Purkinje cell (primary cell): ENCODE measurements at places on chromosomes 6 and 20. TPM values are rescaled to one million over a fixed set of nuclear protein-coding genes. Genes with fewer than 3 reads are reported as not detected.

PKIB gene
- polyA plus RNA-seq, result 131 and 177 TPM in 2 replicates

C6orf141 gene
- polyA plus RNA-seq, result not detected in 2 replicates

FERMT1 gene
- 0.31 TPM in 1 of 2 replicates, not detected in the other for polyA plus RNA-seq

EFCAB8 gene
- not detected in 2 replicates for polyA plus RNA-seq

HEBP2 gene
- polyA plus RNA-seq, result 43.3 and 52.5 TPM in 2 replicates

PEX7 gene
- polyA plus RNA-seq, result 28.9 and 33.9 TPM in 2 replicates
